Right lobe of liver (tissue), 6 donors: ENCODE measurements at places on chromosomes 3 and 15.

GRCh38 chr15:90143166-90143655 is 40.9 kb upstream of the IDH2 start:
- peak overlapping the region; percentile 63 for H3K27ac ChIP-seq
- DNase-seq = peak; percentile 81
- no peaks in the 10 kb centered on the region for H3K36me3 ChIP-seq
- no peaks in the 10 kb centered on the region for H3K27me3 ChIP-seq
- H3K4me3 ChIP-seq = no peak overlapping the region
- H3K4me1 ChIP-seq = peaks cover 24% of the 10 kb centered on the region

DNA sequence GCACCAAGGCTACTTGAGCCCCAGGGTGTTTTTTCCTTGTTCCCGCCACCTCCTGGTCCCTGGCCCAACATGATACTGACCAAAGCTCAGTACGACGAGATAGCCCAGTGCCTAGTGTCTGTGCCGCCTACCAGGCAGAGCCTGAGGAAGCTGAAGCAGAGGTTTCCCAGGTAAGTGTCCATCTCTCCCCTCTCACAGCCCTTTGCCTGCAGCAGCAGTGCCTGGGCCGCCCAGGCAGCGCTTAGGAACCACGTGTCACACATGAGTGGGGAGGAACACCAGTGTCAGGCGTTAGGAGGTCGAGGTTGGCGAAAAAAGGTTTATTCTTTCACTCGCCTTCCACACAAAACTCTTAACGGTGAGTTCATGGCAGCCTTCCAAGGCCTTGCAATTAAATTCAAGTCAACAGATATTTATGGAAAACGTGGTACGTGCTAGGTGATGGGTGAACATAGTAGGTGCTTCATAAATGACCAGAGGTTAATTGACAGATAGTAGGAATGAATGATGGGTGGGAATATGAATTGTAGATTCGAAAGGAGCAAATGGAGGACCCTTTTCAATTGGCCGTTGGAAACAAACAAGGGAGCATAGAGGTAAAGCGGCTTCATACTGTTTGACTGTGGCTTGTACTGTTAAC is 486 bp downstream of the CDIN1 start:
- no peaks in the 10 kb centered on the region for H3K4me1 ChIP-seq
- H3K27ac ChIP-seq = peak overlapping the region; percentile 71

GRCh38 chr15:89632563-89633430 is 22.5 kb downstream of the KIF7 start:
- no peaks in the 10 kb centered on the region for H3K4me1 ChIP-seq
- DNase-seq = no peak
- no peaks in the 10 kb centered on the region for H3K27me3 ChIP-seq
- H3K36me3 ChIP-seq = no peaks in the 10 kb centered on the region
- no peak overlapping the region for H3K27ac ChIP-seq

- no peak overlapping the region for H3K4me3 ChIP-seq
- no peak for DNase-seq
- H3K4me1 ChIP-seq = no peaks in the 10 kb centered on the region
- no peak overlapping the region for H3K27ac ChIP-seq
- H3K36me3 ChIP-seq = no peaks in the 10 kb centered on the region
Observed at GRCh38 chr3:60809857-60810610, 441.2 kb downstream of the FHIT start.

DNA sequence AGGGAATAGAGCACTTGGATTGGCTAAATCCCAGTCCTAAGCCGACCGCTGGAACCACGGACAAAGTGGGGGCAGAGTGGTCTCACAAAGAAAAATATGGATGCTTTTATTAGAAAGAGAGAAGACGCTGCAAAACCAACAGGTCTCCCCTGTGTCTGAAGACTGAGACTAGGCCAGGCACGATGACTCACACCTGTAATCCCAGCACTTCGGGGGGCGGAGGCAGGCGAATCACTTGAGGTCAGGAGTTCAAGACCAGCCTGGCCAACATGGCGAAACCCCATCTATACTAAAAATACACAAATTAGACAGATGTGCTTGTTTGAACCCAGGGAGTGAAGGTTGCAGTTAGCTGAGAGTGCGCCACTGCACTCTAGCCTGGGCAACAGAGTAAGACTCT is 61.8 kb downstream of the ZDHHC19 start:
- DNase-seq = no peak
- no peak overlapping the region for H3K27ac ChIP-seq
- no peaks in the 10 kb centered on the region for H3K4me1 ChIP-seq

DNA sequence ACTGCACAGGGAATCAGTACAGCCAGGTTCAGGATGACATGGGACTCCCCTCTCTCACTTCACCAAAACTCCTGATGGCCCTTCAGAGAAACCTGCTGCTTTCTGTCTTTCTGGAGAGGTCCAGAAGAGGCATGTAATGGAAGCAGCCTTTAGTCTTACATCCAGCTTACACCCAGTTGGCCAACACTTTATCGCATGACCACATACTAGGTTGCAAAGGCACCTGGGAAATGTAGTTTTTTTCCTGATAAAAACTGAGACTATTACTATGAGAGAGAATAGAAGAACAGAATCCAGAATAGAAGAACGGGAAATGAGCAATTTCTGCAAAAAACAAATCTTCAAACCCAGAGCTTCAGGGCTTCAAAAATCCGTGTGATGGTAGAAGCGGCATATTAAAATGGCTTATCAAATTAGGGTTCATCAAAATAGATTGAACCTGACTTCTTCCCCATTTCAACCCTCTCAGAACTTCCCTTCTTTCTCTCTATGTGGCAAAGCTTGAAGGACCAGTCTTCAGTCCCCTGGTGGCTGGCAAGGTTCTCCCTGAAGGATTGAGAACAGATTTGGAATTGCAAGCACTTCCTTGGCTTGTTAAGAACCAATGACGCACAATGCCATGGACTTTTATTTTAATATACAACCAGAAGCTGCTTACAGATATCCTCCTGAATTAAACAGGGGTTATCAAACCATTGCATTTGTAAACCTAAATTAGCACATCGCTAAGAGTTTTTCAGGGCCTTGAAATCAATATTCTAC is 34.4 kb downstream of the CORO2B start:
- H3K27me3 ChIP-seq = no peaks in the 10 kb centered on the region
- H3K36me3 ChIP-seq = no peaks in the 10 kb centered on the region
- no peak for DNase-seq
- H3K27ac ChIP-seq = no peak overlapping the region

DNA sequence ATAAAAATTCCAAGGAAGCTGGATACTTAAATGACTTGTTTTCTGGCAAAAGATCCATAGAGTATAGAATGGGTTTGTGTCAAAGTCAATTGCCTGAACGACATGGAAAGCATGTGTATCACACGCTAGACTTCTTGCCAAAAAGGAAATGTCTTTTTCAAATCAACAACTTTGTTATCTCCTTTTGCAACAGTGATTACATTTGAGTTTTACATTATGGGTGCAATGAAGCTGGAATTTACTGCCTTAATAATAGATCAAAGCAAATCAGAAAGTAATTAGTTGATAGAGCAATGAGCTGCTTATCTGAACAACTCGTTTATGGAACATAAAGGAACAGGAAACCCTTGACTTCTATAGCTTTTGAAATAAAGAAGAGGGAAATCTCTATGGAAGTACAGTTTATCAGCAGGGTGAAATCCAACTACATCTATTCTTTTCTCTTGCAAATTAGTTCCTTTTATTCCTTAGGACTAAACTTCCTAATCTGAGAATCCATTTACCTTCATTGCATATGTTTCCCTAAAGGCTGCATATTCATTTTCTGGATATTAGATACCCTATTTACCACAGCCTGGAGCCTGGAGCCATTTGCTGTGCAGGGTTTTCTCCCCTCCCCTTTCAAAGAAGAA is 415.1 kb upstream of the NECTIN3 start:
- no peaks in the 10 kb centered on the region for H3K36me3 ChIP-seq
- no peaks in the 10 kb centered on the region for H3K27me3 ChIP-seq
- DNase-seq = no peak
- no peak overlapping the region for H3K27ac ChIP-seq
- no peaks in the 10 kb centered on the region for H3K4me1 ChIP-seq

GRCh38 chr15:71391421-71392088 is 276.3 kb downstream of the THSD4 start:
- H3K4me1 ChIP-seq = no peaks in the 10 kb centered on the region
- no peak overlapping the region for H3K4me3 ChIP-seq
- DNase-seq = no peak
- H3K36me3 ChIP-seq = no peaks in the 10 kb centered on the region
- H3K27ac ChIP-seq = no peak overlapping the region
- no peaks in the 10 kb centered on the region for H3K27me3 ChIP-seq
